ENCODE measurements at places on chromosomes 4 and X.
A peak's percentile ranks its signal among the peaks of the same experiment; 100 is the strongest.

GRCh38 chr4:6474053-6474568 is 1.7 kb upstream of the PPP2R2C start:
- no peak for DNase-seq

- no peak for DNase-seq
These were observed 127.7 kb downstream of the RASL11B start for GRCh38 chr4:52989865-52990264.

- no peak for DNase-seq
These were observed 117.6 kb upstream of the PCDH18 start for GRCh38 chr4:137649711-137650450.

DNA sequence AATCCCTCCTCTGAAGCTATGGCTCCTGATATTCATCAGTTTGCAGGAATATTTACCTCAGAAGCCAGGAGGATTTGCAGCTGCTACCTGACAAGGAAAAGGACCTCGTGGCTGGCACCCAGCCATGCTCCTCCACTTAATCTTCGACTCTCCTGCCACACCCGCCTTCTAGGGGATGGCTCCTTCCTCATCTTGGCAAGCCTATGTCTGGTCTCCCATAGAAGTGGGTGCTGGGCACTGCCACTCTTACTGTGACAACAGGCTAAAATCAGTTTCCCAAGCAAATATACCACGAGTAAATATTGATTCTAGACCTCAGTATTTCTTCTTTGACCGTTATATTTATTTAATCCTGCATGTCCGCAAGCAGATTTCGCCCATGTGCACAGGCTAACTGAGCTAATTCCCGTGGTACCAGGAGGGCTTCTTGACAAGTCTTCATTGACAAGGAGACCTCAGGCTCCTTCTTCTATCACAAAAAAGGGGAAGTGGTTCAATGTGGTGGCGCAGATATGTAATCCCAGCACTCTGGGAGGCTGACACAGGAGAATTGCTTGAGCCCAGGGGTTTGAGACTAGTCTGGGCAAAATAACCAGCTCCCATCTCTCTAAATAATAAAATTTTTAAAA is 52.6 kb upstream of the DCTD start:
- no peak for DNase-seq

- no peak for DNase-seq
These were observed 105.4 kb upstream of the TBC1D9 start for GRCh38 chr4:140861359-140862176.

- peak; percentile 25 for DNase-seq
These were observed 103.3 kb upstream of the SLC4A4 start for GRCh38 chr4:71235311-71236201.

DNA sequence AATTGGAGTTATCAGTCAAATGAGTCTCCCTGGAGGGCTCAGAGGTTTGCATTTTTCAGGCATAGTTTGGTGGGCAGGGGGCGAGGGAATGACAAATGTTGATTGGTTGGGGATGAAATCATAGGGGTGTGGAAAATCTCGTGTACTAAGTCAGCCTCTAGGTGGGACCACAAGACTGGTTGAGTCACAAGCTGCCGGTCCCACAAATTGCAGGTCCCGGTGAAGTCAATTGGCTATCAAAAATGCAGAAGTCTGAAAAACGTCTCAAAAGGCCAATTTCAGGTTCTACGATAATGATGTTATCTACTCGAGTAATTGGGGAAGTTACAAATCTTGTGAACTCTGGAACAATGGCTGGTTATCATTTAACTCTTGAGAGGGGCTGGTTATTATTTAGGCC is 98.8 kb upstream of the DHX15 start:
- no peak for DNase-seq

GRCh38 chr4:85496126-85496849 is 21.3 kb downstream of the ARHGAP24 start:
- no peak for DNase-seq

GRCh38 chr4:133903029-133903428 is 298.6 kb downstream of the PABPC4L start:
- no peak for DNase-seq

- no peak for DNase-seq
These were observed 113.3 kb downstream of the PWWP3B start for GRCh38 chrX:106281383-106281782.

DNA sequence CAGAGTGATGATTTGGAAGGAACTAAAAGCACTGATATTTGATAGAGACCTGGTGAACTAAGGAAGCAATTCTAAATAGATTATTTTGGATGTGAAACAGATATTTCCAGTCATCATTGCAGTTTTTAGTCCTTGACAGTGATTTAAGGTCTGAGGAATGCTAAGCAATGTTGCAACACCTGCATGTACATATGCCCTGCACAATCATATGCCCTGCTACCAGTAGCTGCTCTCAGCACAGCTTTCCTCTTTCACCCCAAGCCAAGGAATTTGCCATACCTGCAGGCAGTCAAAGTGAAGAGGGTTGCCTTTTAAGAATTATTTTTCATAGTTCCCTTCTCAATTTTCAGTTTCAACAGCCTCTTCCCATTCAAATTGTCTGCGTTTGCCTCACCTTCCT is 8.7 kb upstream of the FAM47A start:
- no peak for DNase-seq

DNA sequence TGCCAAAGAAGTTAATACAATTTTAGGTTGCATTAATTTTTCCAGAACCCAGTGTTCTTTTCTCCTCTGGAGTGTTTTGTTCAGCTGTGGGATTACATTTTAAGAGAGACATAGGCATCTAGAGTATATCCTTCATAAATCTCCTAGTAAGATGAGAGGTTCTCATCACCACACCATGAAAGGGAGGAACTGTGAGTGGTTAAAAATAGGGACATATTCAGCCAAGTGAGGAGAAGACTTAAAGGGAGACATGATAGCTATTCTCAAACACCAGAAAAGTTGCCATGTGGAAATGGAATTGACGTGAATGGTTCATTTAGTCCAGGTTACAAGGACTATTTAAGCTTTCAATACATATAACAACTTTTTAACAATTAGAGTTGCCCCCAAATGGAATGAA is 6.5 kb upstream of the MRPL1 start:
- DNase-seq = no peak

- DNase-seq = peak; percentile 37
These were observed 20.0 kb downstream of the CFAP97 start for GRCh38 chr4:185183622-185184281.

DNA sequence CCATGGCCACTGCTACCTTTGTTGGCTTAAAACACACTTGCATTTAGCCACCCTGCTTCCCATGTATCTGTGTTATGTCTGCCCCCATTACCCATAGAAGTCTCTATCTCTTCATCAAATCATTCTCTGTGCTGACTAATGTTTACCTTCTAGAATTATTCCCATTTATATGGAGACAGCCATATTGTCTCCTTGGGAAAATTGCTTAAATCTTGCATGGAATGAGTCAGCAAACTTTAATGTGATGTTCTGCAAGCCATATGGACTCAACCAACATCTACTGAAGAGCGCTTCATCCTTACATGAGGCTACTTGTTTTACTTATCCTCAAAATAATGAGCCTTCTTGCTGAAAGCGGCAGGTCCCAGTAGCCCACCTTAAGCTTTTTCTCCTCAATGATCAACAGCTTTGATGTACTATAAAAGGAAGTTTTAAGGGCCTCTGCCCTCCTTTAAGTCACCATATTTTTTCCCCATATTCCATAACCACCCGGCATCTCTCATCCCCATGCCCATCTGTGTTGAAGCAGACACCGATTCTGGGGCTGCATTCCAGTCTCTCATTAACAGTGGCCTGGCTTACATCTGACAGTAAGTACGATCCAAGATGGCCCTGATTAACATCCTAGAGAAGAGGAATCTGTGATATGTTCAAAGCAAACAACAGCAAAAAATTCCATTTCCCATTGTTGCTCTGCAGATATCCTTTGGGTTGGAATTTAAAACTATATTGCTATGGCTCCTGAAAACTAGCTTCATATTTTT is 130.4 kb downstream of the ARHGAP6 start:
- no peak for DNase-seq

- peak; percentile 81 for DNase-seq
These were observed 141.0 kb downstream of the MAB21L2 start for GRCh38 chr4:150722908-150723362.

DNA sequence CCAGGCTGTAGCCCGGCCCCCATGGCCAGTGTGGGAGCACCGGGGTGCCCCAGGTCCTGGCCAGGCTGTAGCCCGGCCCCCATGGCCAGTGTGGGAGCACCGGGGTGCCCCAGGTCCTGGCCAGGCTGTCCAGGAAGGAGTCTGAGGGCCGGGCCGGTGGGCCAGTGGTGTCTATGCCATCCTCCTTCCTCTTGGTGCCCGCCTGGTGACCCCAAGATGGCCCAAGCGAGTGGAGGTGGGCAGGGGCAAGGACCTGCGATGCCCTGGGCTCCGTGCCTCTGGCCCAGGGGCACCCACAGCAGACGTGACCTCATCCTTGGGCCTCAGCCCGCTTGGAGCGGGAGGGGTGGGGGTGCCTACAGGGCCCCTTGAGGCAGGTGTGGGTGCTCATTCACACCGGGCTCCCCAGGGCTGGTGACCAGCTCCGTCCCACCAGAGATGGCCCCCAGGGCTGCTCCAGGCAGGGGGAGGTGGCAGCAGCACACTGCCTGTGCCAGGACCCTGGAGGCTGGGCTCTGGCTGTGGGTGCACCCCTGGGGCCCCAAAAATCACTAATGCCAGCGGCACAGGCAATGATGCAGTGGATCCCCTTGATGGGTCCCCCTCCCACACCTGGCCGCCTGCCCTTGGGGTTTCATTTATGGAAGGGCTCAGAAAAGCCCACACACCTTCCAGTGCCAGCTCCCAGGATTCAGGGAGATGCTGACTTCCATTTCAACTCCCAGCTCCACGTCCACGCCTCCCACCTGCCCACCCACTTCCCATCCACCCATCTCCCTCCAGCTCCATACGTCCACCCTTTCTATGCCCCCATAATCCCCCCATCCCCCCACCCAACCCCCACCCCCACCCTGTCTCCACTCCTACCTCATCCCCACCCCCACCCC is 35.8 kb downstream of the TACC3 start:
- DNase-seq = no peak

DNA sequence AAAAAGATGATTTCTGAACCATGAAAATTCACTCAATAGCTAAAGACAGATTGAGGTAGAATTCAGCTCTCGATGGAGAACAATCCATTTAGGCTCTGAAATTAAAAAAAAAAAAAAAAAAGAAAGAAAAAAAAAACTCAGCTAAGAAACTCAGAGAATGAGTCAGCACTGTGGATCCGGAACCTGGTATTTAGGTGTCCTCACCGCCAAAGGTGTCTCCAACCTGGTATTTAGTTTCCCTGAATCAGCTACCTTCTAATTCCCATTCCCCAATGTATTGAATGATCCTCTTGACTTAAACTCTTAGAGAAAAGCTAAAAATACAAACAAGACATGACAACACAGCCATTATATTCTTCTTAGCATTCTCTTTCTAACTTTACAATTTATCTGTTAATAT is 150.3 kb upstream of the RASGEF1B start:
- no peak for DNase-seq

- DNase-seq = no peak
These were observed 19.5 kb downstream of the WWC2 start for GRCh38 chr4:183118585-183118984.

DNA sequence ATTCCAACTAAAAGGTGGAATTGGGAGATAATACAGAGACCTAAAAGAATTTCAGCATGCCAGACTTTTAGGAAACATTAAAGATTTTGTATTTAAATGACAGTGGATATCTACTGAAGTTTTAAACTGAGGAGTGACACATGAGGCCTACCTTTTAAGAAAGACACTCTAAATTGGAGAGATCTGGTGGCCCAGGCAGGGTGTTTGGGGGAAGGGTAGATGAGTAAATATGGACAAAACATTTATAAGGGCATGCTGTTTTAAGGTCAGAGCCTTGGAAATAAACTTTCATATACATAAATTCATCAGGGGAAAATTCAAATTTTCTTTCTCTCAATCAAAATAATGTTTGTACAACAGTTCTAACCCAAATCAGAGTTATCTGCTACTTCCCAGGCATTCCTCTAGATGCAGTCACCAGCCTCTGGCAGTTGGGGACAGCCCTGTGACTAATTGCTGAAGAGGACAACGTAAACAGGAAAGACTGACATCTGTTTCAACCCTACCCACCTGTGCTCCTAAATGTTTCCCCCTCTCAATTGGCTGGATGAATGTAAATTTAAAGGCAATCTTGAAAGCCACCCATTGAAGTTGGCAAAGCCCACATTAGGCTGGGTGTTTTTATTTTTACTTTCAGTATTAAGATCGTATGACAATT is 1646.9 kb upstream of the ADGRL3 start:
- DNase-seq = no peak

DNA sequence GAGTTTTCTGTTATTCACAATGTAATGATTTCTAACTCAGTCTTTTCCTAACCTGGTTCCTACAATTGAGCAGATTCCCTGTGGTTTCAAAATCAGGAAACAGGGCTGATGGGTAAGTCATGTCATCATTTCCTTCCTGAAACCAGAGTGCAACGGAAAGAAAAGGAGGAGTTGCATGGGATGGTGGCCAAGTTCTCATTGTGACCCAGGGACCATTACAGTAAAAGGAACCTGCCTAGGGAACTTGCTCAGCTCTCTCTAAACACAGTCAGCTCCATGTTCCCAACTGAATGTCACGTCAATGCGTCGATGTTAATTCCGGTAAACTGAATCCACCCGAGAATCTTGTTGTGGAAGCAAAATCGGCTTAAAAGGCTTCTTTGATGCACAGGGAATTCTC is 51.2 kb downstream of the LGI2 start:
- DNase-seq = peak; percentile 88

- DNase-seq = no peak
These were observed 565.7 kb upstream of the FAT1 start for GRCh38 chr4:187289371-187289770.

GRCh38 chr4:111986095-111986494 is 159.2 kb upstream of the FAM241A start:
- no peak for DNase-seq

GRCh38 chr4:7254736-7255487 is 62.6 kb downstream of the SORCS2 start:
- DNase-seq = peak; percentile 36

DNA sequence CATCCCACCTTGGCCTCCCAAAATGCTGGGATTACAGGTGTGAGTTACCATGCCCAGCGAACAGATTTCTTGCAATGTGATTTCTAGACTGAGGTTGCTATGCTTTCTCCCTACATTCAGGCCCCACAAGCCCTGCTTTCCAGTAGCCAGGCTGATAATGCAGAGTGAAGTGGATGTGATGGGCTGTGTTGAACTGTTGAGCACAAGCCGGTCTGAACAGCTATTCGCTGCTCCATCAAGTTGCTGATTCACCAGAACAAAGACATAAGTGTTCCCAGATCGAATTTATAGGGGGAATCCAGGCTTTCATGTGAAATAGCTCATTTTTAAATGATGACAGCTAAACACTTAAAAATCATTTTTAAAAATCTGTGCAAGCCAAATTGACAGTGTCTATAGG is 8.0 kb downstream of the NIPAL1 start:
- no peak for DNase-seq

DNA sequence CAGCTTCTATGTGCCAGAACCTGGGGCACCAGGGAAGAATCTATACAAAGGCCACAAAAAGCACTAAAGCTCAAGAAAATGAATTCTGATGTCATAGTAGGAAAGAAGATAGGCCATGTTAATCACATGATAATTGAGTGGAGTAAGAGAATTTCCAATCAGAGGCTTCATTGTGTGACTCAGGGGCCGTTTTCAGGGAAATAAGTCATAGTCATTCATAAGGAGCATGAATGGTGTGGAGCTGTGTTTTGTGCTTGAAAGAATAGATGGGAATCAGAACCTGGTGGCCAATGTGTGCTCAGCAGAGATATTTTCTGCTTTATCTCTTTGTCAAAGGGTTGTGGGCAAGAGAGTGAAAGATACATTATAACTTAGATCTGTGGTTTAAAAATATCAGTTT is 102.4 kb upstream of the ZDHHC15 start:
- DNase-seq = no peak
